Activated CD8-positive, alpha-beta memory T cell treated with anti-CD3 and anti-CD28 coated beads for 48 hours (primary cell): ENCODE measurements at places on chromosomes 1 and 21.

DNA sequence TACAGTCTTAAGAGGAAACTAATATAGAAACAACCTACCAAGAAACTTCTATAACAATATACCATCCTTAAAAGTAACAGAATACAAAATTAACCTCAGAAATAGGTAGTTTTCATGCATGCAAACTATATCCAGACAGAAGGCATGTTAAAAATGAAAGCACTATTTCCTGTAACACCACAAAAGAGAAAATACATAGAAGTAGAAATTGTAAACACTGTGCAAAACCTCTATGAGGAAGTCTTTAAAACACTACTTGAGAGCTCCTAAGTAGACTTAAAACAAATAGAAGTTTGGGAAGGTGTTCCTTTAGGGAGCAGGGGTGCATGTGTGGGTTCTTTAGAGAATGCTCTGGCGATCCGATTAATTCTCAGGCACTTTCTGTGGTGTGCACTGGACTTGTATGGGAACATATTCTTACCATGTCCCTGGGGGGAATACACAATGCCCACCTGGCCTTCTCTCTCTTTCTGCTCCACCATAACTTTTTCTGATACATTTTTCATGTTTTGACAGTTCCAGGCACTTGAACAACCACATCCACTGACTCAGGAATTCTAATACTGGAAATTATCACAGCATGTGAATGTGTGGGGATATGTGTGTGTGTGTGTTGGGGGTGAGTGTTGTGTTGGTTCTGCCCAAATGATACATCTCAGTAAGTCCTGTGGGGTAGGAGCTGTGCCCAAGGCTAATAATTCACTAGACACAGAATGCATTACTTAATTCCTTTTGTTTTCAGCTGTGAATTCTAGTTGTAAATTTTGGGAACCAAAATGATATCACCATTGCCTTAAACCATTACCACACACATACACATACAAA lies 866.3 kb upstream of the B3GALT2 start:
- no peak for DNase-seq

GRCh38 chr1:24403806-24404205 lies 9.8 kb downstream of the STPG1 start:
- DNase-seq: no peak

DNA sequence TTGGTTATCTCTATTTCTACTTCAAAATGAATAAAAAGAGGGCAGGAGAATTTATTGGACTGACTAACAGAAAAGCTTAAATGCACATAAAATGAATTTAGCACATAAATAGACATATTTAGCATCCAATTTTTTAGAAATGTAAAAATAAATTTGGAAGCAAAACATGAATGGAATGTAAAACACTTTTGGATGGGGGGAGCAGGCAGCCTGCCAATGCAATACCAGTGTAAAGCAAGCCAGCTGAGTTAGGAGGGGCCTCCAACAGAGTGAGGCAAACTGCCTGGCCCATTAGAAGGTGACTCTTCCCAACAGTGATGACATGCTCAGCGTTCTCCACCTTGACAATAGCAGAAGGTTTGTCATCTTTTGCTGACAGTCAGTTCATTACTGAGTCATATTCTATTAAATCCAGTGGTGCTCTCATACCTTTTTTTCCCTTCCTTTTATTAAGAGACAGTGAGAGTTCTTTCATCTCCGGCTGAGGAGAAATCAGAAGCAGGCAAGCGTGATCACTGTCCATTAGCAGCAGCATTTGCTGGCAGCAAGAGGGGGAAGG lies 19.5 kb upstream of the EXO1 start:
- DNase-seq: no peak

- no peak for DNase-seq
These were observed 62.9 kb downstream of the TRABD2B start for GRCh38 chr1:47934243-47934805.
